ENCODE measurements at places on chromosomes 2 and 18.
A peak's percentile ranks its signal among the peaks of the same experiment; 100 is the strongest.

DNA sequence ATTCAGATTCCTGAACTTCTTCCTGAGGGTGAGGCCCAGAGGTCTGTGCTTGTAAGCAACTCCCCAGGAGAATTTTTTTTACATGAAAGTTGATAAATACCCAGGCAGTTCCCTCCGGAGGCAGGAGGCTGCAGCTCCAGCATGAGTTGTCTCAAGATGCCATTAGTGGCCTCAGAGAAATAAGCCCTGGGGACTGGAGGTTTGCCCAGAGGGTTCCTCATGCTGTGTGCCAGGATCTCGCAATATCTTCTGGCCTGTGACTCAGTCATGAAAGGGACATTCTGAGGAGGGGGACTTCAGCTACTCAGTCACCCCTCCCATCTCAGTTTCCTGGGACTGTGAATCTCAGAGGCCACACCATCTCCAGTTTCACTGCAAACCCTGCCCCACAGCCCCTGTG is 49.9 kb downstream of the LYPD1 start:
- no peak for DNase-seq

DNA sequence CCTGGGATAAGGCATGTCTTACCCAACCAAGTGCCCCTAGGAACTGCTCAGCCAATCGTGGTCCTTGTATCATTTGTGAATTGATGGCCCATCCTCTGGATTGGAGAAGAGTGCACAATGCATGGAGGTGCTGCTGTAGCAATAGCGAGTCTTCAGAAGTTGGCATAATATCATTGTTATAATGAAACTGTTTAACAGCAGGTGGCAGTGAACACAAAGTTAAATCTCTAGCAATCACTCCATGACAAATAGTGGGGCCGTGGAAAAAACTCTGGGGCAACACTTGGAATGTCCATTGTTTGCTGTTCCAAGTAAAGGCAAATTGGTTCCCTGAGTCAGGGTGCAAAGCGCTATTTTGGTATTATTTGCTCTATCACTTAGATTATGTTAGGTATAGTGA is 11.4 kb downstream of the REG1A start:
- DNase-seq, result no peak

- DNase-seq, result no peak
Observed at GRCh38 chr2:185608799-185609198, 129.8 kb upstream of the FSIP2 start.

DNA sequence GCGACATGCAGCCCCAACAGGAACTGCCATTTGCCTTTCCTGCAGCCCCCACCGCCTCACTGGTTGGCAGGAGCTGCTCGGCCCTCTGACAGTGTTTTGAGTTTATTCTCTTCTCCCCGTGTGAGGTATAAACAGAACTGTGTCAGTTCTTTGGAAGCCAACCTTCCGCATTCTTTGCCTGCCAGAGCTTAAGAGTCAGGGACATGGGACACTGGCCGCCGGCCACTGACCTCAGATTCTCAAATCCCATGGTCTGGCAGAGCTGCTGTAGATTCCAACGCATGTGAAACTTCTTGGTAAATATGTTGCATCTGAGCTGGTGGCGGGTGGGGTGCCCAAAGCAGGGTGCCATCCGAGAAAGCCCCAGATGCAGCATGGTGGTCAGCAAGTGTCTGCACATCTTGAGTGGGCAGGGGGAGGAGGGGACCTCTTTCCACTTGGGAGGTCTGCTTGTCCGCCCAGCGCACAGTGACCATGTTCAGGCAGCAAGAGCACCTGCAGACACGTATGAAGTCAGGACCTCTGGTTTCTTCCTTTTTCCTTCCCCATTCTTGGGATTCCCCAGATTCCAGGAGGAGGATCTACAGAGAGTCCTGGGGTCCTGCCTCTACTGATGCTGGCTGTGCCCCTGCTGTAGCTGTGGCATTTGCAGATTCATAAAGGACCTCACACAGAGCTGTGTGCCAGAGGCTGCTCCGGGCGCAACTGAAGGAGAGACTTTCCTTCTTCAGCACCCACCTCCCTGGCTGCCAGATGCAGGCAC is 23.8 kb downstream of the ASB18 start:
- DNase-seq, result no peak

DNA sequence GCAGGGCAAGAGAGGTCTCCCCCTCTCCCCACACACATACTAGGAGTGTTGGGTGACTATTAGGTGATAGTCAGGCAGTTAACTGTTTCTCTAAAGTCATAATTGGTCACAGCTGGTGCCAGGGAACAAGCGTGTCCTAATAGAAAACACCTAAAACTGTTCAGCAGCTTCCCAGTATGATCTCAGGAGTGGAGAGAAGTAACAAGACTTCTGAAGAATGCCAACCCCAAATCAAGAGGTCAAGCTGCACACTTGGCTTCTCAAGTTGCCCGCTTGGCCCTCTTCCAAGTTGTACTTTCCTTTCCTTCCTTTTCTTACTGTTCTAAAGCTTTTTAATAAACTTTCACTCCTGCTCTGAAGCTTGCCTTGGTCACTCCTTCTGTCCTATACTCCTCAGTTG is 22.4 kb upstream of the STAT1 start:
- DNase-seq, result no peak

DNA sequence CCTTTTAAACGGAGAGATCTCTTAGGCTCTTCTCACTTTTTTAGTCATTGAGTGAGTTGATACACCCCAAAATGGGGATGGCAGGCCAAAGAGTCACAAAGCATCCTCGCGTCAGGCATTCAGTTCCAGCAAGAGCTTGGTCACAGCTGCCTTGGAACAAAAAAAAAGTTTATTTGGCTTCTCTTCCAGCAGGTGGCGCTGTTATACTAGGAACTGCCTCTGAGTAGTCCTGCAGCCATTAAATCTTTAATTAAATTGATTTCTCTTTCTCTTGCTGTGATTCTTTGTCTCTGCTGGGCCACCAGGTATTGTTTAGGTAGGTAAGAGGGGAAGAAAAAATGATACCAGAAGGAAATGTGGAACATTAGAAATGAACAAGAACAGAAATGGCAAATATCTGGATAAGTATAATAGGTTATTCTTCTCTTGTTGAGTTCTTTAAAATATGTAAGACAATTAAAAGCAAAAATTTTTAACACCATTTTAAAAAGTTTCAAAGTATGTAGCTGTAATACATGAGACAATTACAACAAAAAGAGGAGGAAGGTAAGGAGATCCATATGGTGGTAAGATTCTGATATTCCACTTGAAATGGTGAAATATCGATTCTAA is 175.1 kb downstream of the GALNT1 start:
- peak; percentile 10 for DNase-seq

DNA sequence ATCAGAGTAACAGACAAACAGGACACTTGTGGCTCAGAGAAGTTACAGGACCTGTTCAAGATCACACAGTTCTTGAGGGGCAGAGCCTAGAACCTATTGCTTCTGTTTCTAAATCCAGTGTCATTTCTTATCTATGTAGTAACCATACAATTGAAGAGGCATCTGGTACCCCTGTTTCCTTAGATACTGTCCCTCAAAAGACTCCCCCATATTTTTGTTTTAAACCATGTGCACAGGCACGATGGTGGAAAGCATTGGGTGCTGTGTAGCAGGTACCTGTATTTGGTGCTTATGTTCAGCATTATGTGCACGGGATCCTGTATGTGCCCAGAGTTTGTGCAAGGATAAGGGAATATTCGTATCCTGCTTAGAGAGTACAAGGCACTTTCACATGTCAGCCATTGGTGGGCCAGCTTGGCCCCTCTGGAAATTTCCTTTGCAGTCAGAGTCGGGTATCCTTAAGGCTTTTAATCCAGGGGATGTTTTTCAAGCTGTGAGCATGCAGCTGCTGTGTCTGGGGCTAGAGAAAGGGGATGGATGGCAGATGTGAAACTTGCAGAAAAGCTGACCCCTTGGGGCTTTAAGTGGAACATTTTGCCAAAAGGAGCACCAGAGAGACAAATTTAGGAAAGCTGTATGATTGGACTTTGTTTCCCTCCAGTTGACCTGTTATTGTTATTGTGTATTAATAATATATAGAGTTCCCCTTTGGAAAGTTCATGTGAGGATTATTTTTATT is 2.1 kb downstream of the LBH start:
- DNase-seq, result no peak

DNA sequence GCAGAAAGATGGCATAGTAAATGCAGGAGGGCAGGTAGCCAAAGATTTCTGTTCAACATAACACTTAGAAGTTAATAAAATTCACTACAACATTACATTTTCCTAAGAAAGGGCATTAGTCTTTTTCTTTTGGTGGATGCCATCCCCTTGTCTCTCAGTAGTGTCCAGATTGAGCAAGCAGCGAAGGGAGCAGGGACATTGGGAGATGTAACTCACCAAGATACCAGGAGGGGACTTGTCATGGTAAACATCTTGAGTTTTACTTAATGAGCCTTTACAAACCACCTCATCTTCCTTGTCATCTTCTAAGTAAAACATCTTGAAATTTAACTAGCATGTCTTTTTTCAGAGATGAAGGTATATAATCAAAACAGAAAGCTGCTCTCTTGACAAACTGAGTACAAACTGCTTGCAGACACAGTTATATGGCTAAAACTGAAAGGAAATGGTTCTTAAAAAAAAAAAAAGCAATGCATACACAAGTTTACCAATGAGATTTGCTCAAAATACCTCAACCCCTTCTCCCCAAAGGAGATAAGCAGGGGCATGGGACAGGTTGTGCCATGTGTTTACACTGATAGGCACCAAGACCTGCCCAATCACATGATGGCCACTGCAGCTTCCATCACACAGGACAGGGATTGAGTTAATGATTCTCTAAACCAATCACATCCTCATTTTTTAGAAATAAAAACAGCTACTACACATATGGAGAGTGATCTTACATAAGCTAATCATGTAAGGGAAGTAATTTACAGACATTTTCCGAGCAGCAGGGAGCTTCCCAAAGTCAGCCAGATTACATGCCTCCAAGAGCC is 30.3 kb downstream of the LPIN2 start:
- no peak for DNase-seq
